C1 segment of cervical spinal cord (tissue), 14 donors: ENCODE measurements at places on chromosomes 3 and 15.

- DNase-seq = no peak
Measured at GRCh38 chr15:66789029-66790025, 87.3 kb downstream of the SMAD6 start.

DNA sequence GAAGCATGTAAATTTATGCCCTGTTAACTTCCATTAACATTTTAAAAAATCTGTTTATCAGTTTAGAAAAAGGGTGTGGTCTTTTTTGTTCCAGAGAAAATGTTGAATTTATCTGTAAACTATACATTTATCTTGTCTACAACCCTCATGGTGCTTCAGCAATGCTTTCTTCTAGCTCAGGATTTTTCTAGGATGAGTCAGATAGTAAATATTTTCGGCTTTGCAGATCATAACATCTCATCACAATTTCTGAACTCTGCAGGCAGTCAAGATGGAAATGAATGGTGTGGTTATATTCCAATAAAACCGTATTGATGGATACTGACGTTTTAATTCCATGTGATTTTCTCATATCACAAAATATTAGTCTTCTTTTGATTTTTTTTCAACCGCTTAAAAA lies 70.5 kb upstream of the FOXB1 start:
- DNase-seq = no peak

DNA sequence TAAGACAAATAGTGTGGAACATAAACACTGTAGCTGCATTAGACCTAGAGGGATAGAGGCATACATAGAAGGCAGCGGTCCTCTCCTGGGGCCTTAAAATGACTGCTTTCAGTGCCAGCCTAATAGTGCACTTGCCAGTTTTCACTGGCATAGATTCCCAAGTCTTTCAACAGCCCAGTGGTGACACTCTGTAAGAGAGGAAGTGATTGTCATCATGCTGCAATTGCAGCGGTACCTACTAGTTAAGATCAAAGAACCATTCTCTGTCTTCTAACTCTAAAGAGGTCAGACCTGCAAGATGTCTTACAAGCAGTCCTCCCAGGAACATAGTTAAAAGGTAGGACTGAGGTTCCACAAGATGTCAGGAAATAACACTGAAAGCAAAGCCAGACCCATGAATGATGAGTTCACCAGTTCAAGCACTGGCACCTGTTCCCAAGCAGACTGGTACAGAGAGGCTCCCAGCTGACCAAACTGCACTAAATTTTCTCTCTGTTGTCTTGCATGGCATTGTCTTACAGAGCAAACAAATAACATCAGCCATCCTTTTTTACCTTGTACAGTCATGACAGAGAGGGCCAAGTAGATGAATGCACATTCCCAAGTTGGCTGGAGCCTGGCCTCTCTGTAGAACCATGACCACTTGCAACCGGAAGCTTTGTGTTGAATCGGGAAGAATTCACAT lies 100.5 kb upstream of the SKOR1 start:
- no peak for DNase-seq

DNA sequence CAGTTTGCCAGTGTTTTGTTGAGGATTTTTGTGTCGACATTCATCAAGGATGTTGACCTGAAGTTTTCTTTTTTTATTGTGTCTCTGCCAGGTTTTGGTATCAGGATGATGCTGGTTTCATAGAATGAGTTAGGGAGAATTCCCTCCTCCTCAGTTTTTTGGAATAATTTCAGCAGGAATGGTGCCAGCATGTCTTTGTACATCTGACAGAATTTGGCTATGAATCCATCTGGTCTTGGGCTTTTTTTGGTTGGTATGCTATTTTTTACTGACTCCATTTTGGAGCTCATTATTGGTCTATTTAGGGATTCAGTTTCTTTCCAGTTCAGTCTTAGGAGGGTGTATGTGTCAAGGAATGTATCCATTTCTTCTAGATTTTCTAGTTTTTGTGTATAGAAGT lies 320.0 kb upstream of the PPP2R3A start:
- DNase-seq = no peak

DNA sequence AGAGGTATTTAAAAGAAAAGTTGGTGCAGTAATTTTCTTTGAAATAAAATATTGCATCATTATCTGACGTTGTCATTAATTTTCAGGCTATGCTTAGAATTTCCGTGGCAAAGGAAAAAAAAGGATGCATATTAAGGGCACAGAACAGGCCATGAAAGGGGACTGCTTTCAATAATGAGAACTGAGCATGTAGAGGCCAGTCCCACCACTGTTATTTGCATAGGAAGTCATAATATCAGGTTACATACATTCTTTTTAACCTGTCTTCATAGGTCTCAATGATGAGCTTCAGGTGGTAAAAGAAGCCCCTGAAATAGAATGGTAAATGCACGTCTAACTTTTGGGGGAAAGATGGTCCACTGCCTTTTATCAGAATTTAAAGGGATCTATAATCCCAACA lies 272.1 kb upstream of the ALCAM start:
- DNase-seq = no peak

DNA sequence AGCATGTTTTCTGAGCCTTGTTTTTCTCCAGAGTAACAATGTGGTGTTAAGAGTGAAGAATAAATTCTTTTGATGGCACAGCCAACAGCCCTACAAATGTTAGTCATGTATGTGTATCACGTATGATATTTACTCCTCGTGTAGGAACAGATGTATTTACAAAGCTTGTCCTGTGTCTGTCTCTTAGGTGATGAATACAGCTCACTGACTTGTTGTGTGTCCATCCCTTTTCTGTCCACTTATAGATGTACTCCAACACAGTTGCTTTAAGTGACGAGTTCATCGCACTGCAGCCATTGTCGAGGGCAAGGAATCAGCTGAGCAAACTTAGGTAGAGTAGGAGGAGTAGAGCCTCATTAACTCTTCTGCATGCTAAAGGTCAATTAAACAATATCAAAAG lies 78.1 kb downstream of the DCUN1D1 start:
- DNase-seq = no peak

GRCh38 chr3:46812237-46812791 lies 50.9 kb downstream of the MYL3 start:
- DNase-seq = no peak

GRCh38 chr3:129413687-129414506 lies 14.5 kb downstream of the EFCAB12 start:
- DNase-seq = no peak

GRCh38 chr3:61730056-61730455 lies 168.7 kb downstream of the PTPRG start:
- DNase-seq = no peak

DNA sequence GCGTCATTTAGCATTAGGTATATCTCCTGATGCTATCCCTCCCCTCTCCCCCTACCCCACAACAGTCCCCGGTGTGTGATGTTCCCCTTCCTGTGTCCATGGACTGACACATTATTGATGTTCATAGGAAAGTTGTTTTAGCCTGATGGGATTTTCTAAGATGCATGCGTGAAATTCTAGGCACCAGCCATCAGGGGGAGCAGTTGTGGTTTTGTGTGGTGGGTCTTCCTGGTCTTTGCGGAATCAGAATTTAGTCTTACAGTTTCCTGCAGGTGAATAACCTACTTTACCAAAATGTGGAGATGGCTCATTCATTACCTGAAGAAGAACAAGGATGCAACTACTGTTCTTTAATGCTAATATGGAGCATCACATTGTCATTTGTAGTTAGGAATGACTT lies 455.0 kb upstream of the THBS1 start:
- no peak for DNase-seq

- DNase-seq = no peak
Measured at GRCh38 chr15:68303134-68303533, 25.6 kb downstream of the FEM1B start.

- DNase-seq = no peak
Measured at GRCh38 chr3:31621314-31621713, 88.6 kb downstream of the STT3B start.

DNA sequence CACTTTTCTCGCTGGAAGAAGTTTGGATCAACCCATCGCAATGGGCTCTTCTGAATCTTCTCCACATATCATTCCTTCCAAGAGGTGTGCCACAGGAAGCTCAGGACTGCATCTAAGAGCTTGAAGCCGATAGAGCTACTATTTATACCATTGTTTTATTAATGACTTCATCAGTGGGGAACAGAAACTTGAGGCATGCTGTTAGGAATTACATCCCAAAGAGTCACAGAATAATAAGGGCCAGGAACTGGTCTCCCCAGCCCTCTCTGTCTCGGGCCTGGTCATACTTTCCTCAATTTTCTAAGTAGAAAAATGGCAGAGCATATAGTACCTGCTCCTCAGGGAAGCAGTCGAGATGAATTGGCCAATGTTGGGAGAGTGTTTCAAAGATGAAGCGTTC lies 16.9 kb upstream of the C15orf61 start:
- DNase-seq = no peak

DNA sequence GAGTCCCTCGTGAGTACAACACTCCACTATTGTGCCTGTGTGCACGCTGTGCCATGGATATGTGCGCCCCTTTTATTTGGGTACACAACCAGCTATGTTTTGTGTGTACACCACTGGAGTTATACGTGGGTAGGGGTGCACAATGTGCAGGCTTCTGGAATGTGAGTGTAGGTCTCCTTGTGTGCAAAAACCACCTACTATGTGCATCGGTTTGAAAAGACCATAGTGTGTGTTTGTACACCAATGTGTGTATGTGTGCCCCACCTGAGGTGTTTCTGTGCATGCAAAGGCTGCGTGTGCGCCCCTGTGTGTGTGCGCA lies 86.4 kb upstream of the ALDH1L1 start:
- DNase-seq = no peak

DNA sequence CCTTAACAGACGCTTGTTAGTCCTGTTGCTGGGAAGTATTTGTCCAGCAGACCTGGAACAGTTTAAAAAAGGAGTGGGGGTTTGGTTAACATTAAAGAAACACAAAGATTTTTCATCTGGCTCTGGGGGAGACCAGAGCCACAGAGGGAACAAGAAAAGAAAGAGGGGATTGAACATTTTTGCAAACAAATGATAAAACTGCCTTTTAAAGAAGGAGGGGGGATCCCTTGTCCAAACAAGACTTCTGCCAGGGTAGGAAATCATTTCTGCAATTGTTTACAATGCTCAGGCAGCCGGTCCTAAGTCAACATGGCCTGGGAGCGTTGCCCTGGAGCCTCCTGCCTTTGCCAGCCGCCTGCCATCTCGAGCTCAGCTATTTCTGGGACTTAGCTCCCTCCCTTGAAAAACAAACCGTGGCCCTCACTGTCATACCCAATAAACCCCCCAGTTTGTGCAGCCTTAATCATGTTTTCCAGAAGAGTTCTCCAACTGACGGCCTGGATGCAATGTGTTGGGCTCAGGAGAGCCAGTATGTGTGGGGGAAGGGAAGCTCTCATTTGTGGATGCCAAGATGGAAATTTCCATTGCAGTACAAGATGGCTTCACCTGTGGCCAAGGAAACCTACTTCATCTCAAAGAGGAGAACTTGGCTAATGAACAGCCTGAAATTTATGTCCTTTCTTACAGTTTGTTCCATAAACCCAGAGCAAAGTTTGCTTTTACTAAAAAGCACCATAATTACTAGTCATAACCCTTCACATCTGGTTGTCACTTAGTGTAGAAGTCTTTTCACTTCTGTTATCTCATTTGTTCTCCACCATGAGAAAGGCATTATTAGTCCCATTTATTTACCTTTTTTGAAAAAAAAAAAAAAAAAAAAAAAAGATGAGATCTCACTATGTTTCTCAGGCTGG lies 75.9 kb upstream of the RNU6-1 start:
- DNase-seq = peak; percentile 89

- no peak for DNase-seq
Measured at GRCh38 chr3:187822402-187822801, 77.1 kb upstream of the BCL6 start.

DNA sequence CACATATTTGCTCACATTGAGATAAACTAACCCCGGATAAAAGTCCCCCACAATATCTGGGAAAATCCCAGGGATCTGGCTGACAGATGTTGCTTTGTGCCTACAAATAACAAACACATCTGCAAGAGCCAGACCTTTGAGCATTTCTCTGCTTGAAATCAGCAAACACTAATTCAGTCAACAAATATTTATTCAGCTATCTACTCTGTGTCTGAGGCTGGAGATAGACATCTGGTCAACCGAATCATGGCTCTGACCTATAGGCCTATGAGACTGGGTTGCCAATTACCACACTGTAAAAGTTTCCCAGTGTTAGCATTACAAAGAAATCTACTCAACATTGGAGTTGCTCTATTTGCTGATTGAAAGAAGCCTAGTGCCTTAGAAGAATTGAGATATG lies 201.1 kb upstream of the CADPS start:
- DNase-seq = no peak

- no peak for DNase-seq
Measured at GRCh38 chr15:32784581-32784980, 66.8 kb downstream of the GREM1 start.

DNA sequence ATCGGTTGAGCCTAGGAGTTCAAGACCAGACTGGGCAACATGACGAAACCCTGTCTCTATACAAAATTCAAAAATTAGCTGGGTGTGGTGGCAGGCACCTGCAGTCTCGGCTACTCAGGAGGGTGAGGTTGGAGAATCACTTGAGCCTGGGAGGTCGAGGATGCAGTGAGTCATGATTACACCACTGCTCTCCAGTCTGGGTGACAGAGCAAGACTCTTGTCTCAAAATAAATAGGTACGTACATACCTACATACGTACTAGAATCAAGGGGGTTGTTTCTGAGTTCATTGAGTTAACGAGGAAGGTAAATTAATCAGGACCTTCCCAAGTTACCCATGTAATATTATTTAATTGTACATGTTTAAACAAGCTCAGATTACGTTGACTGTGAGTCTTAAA lies 97.5 kb downstream of the CHL1 start:
- no peak for DNase-seq

DNA sequence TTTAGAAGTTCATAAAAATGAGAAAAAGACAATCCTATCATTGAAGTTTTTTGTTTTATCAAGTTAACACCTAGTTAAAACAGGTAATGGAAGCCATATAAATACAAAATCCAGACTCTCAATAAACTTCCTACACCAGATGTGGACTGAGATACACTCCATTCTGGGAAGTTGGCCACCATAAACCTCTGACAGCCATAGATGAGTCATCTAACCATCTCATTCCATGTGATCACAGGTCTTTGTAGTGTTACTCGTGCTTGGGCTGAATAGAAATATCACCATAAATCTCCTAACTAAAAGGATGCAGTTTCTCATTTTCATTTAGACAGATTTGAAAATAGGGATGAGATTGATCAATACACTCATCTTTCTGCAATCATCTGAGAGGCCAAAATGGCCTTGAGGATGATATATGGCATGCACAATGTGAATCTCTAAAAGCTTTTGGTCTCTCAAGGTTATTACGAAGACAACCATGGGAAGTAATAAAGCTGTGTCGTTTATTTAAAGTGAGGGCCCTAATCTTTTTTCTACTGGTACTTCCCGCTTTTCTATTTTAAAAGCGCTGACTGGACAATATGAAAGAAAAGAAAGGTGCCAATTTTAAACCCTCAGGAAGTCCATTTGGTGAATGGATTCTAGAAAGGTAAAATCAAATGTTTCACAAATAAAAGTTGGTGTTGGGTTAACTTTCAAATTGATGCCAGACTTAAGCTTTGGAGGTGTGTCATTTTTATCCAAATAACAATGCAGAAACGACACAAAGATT lies 155.5 kb downstream of the POLR2M start:
- no peak for DNase-seq

GRCh38 chr3:35737527-35737926 lies 98.2 kb downstream of the ARPP21 start:
- no peak for DNase-seq
